ENCODE measurements at places on chromosomes 5 and 9.

GRCh38 chr5:115384587-115385375 is 88.3 kb upstream of the CCDC112 start:
- no peak for DNase-seq

- DNase-seq: peak; percentile 94
Observed at GRCh38 chr5:123752552-123753179, 240.7 kb downstream of the CSNK1G3 start.

DNA sequence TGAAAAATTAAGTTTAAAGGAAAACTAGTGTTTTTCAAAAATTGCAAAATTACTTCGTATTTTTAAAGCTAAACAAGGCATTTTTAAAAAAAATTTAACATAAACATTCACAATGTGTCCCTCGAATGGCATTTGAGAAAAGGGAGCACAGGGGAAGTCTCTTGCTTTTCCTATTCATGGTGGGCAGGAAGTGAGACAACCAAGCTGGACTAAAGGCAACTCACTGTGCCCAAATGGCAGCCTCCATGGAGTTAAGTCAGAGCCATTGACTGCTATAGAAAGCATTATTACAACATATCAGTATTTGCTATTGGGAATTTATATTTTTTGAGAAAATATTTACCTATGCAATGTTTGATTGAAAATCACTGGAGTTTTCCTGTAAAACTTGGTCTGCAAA is 8.3 kb downstream of the HNRNPH1 start:
- no peak for DNase-seq

DNA sequence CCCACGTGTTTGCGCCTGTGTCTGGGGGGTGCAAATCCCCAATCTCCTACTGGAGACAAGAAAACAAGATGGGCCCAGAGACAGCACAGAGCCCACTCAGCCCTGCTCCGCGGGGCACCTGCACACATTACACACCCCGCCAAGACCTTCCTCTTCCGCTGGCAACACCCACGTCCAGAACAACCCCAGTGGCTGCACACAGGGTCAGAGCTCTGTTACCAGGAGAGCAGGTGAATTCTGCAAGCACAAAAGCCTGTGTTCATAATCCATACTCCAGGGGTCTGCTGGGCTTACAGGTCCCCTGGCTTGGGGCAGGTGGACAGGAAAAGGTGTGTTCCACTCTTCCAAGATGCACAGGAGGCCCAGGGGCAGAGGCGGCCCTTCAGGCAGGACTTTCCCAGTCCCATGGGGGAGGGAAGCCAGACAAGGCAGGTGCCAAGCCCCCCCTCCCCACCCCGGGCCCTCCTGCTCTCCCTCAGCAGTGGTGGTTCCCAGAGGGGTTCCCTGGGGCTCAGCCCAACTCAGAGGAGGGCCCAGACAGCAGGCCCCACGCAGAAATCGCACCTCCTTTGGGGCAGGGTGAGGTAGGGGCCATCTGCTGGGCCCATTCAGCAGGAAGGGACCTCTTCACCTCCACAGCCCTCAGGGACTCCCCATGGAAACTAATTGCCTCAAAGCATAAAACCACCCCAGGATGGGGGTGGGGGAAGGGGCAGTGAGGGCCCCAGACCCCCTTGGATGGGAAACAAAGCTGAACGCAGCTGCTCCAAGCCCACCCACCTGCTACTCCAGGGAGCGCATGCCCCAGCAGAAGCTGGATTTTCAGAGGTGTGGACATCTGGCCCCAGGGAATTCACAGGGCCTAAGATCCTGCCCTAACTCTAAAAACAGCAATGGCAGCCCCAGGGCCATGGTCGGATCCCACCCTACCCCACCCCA is 105.3 kb downstream of the VAV2 start:
- DNase-seq: no peak

- DNase-seq: no peak
Observed at GRCh38 chr5:148897842-148898241, 71.4 kb downstream of the ADRB2 start.
